Ovary (tissue), 10 donors: ENCODE measurements at places on chromosomes 6 and 20.
A peak's percentile ranks its signal among the peaks of the same experiment; 100 is the strongest.

- DNase-seq: no peak
These were observed 34.4 kb downstream of the NFATC2 start for GRCh38 chr20:51508158-51508557.

- no peak for DNase-seq
These were observed 27.6 kb downstream of the NEDD9 start for GRCh38 chr6:11204794-11205366.

GRCh38 chr20:50191544-50192363, 1.1 kb downstream of the CEBPB start:
- peak; percentile 71 for DNase-seq

DNA sequence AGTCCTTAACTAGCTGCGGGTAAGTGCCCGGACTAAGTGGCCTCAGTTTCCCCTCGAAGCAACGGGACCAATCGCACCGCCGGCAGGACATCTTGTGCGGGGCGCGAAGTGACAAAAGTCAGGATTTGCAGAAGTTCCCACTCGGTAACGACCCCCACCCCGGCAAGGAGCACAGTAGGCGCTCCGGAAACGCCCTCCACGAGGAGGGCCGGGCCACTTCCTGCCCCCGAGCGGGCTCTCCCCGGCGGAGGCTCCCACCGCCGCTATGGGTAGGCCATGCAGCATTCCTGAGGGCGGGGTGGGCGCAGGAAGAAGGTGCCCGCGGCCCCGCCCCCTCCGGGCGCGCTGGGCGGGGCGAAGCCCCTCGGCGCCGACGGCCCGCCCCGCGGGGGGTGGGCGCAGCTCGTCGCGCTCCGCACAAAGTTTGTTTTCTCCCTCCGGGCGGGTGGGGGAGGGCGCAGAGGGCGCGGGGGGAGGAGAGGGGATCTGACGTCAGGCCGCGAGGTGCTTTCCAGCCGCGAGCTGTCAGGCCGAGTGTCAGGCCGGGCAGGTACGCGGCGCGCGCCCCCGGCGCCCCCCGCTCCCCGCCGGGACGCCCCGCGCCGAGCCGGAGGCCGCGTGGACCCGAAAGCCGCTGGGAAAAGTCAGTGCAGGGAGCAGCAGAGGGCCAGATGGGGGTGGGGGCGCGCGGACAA, at the start of gene TGIF2:
TSS of gene TGIF2 (plus strand) at position 495 of the 695 bp plus-strand sequence. CDS start 5,178 bp downstream, outside the sequence.
- DNase-seq: peak; percentile 90

- DNase-seq: no peak
These were observed 23.1 kb upstream of the MRGBP start for GRCh38 chr20:62772990-62773844.

- peak; percentile 3 for DNase-seq
These were observed 2.5 kb upstream of the SLC17A9 start for GRCh38 chr20:62949962-62950361.

DNA sequence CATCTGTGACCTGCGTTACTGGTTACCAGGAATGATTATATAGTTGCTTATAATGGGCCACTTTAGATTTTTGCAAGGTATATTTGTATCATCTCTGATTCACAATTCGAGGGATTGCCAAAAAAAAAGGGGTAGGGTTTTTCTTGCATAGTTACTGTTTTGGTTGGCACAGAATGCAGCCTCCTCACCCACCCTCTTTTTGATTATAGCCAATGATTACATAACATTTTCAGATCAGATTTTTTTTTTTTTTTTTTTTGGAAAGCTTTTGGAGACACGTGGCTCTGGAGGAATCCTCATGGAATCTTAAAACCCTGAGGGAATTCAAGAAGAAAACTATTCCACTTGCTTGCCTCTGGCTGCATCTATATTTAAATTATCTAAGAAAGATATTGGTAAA, 53.7 kb downstream of the UST start:
- no peak for DNase-seq

GRCh38 chr6:87669051-87669450, 33.0 kb downstream of the AKIRIN2 start:
- no peak for DNase-seq

DNA sequence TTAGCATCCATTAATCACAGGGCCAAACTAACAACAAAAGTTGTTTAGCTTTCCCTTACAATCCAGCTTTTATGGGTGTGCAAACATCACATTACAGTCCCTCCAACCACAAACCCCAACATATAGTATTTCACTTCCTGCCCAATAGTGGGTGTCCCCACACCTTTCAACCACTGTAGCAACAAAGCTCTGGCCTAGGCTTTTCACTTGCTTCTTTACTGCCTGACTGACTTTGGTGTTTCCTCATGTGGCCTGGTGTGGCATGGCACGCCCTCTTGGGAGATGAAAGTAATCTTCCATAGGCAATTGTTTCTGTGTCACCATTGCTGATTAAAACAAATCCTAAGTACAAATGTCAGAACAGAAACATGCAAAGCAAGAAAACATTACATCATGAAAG, 46.3 kb downstream of the MCM8 start:
- no peak for DNase-seq

- peak; percentile 89 for DNase-seq
These were observed at the start of gene MTCH1 for GRCh38 chr6:36985808-36986703. Gene MTCH1, minus strand, starts transcription at chr6:36986196. Its CDS starts 23 bp downstream, at chr6:36986173.

DNA sequence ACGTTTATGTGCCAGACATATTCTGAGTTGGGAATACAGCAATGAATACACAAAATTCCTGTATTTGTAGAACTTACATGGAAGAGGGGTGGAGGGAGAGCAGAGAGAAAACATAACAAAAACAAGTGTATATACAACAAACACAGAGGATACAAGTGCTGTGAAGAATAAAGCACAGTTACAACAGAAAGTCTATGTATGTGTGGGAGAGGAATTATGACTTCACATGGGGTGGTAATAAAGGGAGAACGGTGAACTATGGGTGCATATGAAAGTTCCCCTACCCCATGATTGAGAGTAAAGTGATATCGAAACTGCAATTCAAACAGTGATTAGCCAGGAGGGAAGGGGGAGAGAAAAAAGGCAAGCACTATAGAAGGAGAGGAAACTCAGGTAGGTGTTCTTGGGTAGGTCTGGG, 24.6 kb downstream of the HBS1L start:
- DNase-seq: no peak

- no peak for DNase-seq
These were observed 166.0 kb downstream of the VEGFA start for GRCh38 chr6:43935921-43936439.

DNA sequence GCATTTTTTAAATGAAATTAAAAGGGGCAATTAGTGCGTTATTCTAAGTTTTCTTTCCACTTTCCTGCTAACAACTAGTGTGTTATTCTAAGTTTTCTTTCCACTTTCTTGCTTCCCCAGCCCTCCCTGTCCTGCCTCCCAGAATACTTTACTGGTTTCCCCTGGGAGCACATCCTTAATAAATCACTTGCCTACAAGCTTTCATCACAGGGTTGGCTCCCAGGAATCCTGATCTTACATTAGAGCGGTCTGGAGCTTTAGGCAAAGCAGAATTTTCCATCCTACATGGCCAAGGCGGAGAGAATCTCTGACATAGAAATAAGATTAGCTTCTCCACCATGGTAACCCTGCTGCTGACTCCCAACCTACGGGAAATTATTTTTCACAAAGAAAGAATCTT, 150.4 kb downstream of the BFSP1 start:
- no peak for DNase-seq

- no peak for DNase-seq
These were observed 15.9 kb upstream of the CPNE1 start for GRCh38 chr20:35680452-35681183.

DNA sequence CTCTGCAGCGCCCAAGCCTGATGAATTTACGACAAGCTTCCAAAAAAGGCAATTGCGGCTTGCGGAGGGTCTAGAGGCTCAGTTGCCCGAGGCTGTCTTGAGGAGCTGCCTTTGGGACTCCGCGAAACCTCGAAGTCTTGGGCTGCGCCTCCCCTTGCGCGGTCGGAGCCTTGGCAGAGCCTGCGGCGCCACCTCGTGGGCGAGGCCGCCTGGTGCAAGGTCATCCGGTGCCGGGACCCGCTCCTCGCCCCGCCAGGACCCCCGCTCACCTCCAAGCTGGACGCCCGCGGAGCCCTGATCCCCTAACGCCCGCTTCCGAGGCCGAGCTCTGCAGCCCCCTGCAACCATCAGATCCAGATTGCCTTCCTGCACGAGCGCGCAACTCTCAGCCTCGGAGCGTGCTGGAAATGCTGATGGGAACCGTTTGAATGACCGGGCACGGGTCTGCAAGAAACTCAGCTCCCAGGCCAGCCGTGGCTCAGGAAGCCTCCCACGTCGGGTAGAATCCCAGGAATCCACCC, 14.9 kb upstream of the FAM210B start:
- DNase-seq: peak; percentile 48

DNA sequence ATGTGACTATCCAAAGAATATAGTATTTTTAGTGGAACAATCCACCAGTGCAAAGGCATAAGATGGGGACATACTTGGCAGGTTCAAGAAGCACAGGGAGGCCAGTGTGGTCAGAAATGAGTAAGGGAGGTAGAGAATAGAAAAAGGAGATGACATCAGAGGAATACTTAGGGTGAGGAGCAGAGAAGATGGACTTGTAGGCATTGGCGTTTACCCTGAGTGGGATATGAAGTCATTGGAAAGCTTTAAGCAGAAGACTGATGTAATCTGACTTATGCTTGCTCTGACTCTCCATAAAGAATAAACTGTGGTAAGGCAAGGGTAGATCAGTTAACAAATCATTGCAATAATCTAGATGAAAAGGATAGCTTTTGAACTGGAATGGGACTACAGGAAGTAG, 228.7 kb downstream of the GJA1 start:
- DNase-seq: no peak

GRCh38 chr6:56865081-56865875, 89.6 kb upstream of the BEND6 start:
- DNase-seq: no peak
